ENCODE measurements at places on chromosomes 7 and 10.

GRCh38 chr10:47098238-47098637, 187.0 kb downstream of the PTPN20 start:
- DNase-seq: no peak

- DNase-seq: no peak
Observed at GRCh38 chr7:46607176-46607575, 686.1 kb upstream of the IGFBP3 start.

DNA sequence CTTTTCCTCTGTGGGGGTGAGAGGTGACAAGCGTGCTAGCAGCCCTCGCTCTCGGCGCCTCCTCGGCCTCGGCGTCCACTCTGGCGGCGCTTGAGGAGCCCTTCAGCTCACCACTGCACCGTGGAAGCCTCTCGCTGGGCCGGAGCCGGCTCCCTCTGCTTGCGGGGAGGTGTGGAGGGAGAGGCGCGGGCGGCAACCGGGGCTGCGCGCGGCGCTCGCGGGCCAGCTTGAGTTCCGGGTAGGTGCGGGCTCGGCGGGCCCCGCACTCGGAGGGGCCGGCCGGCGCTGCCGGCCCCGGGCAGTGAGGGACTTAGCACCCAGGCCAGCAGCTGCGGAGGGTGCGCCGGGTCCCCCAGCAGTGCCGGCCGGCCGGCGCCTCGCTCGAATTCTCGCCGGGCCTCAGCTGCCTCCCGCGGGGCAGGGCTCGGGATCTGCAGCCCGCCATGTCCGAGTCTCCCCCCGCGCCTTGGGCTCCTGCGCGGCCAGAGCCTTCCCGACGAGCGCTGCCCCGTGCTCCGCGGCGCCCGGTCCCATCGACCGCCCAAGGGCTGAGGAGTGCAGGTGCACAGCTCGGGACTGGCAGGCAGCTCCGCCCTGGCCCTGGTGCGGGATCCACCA, 352.8 kb upstream of the PODXL start:
- no peak for DNase-seq

GRCh38 chr10:86300931-86301830, 65.4 kb downstream of the GRID1 start:
- no peak for DNase-seq

DNA sequence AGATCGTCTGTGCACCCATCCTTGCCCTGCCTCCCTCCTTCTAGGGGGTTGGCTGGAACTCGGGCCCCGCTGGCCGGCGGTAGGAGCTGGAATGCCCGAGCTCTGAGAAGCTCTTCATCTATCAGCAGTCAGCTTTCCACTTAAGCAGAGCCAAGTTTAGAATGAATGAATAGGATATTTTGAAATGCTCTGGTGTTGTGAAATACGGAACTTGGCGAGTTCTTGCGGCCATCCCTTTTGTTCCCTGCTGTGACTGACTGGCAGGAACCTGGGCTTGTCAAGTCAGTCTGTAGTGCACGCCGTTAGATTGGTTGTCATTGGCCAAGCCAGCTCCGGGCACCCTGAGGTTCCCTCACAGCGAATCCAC, 33.3 kb downstream of the FOXK1 start:
- DNase-seq: no peak

- DNase-seq: no peak
Observed at GRCh38 chr10:7492660-7493046, 81.8 kb upstream of the SFMBT2 start.

DNA sequence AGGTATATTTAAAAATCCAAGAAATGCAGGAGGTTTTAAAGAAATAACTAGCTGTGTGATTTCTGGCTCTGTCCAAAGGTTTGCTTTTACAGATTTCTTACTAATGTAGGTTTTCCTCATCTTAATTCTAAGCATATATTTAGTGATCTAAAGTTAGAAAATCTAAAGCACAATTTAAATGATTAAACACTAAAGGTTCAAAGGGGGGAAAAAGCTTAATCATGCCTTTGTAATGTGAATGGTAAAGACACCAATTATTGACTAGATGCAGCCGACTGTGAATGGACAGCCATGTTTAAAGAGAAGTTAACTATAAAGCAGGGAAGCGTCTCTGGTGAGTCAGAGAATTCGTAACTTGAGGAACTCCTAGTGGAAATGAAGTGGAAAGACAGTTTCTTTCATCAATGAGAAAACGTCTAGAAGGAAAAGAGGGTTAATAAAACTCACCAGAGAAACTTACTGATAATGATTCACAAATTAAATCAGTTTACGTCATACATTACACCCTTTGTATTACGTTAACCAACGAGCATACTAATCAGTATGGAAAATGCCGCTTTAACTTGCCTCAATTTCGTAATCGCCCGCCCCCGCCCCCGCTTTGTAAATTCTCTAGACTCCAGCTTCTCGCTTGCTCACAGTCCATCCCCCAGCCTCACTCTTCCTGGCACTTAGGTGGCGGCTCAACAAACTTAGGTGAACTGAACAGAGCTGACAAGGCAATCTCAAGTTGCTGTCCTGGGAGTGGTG, 1.1 kb upstream of the HBP1 start:
- DNase-seq: peak; percentile 8

- no peak for DNase-seq
Observed at GRCh38 chr10:73167458-73167782, 388 bp downstream of the ECD start.

GRCh38 chr7:375321-375831, 85.4 kb downstream of the FOXL3 start:
- no peak for DNase-seq
